BE2C (cell line): ENCODE measurements at places on chromosomes 1 and 21.

GRCh38 chr1:5997316-5997715, 5.1 kb upstream of the NPHP4 start:
- DNase-seq, result no peak

DNA sequence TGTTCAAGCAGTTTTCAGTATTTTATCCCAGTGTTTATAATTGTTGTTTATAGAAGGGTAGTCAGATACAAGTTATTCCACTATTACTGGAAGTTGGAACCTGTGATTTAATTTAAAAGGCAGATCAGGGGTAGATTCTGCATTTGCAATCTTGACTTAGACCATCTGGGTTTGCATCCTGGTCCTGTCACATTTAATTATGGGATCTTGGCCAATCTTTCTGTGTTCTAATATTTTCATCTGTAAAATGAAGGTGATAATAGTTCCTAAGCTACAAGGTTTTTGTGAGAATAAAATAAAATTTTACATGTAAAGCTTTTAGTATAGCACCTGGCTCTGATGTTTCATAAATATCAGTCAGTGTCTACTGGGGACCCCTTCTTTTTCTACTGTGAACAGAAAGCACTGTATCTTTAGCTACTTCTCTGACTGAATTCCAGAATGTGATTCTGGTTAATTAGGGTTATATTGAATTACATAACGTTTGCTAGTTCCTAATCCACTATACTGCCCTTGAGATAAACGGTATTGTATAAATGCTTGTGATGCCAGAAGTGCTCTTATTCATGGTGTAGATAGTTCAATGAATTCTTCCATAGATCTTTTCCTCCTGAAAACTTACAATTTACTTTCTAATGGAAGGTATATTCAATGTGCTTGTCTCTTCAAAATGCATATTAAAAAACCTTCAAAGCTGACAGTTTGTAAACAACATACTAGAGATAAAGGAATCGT, 131.0 kb downstream of the KCNK1 start:
- DNase-seq, result no peak

DNA sequence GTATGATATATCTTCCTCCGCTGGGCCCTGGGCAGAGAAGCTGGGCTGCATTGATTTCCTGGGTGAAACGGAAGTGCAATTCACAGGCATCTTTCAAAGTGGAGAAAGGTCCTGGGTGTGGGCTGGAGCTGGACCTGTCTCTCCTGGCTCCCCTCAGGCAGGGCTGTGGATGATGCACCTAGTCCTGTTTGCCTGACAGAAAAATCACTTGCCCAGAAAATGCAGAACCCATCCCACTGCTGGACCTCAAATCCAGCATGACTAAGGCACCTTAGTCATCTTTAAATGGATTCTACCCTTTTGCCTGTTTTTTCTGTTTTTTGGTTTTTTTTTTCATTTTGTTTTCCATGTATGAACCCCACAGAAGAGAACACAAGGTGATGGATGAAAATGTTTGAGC, 49.7 kb downstream of the MYSM1 start:
- no peak for DNase-seq

- no peak for DNase-seq
Measured at GRCh38 chr21:37032877-37033471, 26.5 kb downstream of the RIPPLY3 start.

- no peak for DNase-seq
Measured at GRCh38 chr1:83555871-83556270, 443.1 kb downstream of the TTLL7 start.

GRCh38 chr1:163652441-163652840, 330.7 kb downstream of the NUF2 start:
- no peak for DNase-seq

DNA sequence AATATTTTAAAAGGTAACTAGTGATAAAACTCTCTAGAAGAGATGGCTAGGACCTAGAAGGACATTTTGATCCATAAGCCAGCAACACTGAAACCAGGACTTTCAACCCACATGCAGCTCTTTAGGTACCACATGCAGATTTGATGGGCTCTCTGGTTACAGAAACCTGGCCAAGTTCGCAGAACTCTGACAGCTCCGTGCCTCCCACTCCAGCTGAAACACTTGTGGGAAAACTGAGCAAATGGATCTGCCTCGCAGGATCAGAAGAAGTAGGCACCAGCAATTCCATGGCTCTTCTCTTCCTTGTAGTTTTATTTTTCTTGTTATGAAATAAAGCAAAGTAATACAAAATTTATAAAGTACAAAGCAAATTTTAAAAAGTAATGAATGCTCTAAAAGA, 58.5 kb downstream of the ST6GALNAC5 start:
- no peak for DNase-seq

DNA sequence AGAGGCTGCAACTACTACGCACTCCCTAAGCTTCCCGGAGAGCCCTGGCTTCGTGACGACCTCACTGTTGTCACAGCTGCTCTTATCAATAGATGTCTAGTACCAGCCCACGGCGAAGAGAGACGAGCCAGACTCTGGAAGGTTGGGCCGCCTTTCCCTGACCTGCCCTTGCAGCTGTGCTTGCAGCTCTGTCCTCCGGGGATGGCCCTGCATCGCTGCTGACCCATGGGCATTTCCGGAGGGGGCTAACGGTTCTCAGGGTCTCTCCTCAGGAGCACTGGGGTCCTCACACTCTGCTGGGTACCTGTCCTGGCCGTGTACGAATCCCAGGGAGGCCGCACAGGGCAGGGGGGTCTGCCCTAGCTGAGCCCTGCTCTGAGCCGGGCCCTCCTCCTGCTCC, 93.8 kb upstream of the COL6A1 start:
- peak; percentile 68 for DNase-seq

DNA sequence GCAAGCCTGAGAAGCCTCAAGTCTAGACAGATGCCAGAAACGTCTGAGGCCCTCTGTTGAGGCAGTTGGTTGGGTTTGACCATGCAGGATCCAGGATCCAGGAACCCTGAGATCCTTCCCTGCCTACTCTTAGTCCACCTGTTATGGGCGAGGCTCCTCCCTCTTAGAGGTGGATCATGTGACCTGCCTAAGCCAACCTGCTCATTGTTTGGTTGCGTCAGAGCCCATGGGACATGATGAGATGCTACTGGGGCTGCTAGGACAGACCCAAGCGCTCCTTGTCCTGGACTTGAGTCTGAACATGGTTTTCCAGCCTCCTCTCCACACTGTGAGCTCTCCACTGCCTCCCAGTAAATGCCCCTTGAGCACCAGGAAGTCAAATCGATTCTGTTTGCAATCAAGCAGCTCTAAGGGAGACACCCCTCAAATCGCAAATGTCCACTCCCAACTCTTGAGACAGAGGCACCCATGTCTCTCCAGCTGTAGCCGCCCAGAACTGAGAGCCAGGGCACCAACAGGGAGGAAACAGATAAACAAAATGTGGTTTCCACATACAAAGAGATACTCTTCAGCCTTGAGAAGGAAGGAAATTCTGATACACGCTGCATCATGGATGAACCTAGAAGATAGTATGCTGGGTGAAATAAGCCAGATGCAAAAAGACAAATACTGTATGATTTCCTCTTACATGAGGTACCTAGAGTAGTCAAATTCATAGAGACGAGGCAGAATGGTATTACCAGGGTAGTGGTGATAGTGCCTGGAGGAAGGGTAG, 31.7 kb upstream of the WNT4 start:
- no peak for DNase-seq

DNA sequence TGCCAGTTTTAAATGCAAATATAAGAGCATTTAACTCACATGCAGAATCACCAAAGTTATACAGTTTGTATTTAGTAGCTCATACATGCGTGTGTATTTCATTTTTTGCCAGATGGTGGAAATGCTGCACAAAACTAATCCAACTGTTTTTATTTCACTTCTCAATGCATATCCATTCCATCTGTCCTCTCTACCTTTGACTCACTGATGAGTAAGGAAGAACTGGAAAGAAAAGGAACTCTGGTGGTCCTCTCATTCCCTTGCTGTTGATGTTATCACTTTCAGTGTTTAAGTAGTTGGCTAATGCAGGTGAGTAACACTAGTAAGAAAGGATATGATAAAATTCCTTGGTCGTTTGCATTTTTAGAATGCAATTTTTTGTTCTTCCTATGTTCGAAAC, 5.7 kb upstream of the SLC1A7 start:
- DNase-seq, result no peak

- no peak for DNase-seq
Measured at GRCh38 chr1:143680304-143680703, 291.5 kb downstream of the FAM72C start.

GRCh38 chr21:42055425-42055824, 15.7 kb upstream of the UMODL1 start:
- no peak for DNase-seq

GRCh38 chr1:214198571-214198970, 82.4 kb upstream of the SMYD2 start:
- no peak for DNase-seq

GRCh38 chr1:178529364-178530036, 16.6 kb downstream of the TEX35 start:
- no peak for DNase-seq

GRCh38 chr21:38282921-38283320, 26.1 kb downstream of the KCNJ15 start:
- no peak for DNase-seq

DNA sequence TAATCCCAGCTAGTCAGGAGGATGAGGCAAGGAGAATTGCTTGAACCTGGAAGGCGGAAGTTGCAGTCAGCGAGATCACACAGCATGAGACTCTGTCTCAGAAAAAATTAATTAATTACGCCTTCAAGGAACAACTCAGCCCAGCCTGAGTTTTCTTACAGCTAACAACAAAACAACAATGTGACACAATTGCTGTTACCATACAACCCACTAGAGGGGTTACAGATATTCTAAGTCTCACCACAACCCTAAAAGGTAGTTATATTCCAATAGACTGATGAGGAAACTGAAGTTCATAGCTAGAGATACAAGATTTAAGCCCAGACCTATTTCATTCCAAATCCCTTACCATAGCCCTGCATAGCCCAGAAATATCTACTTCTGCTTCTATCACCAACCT, 2.9 kb upstream of the LRRC8C start:
- no peak for DNase-seq

DNA sequence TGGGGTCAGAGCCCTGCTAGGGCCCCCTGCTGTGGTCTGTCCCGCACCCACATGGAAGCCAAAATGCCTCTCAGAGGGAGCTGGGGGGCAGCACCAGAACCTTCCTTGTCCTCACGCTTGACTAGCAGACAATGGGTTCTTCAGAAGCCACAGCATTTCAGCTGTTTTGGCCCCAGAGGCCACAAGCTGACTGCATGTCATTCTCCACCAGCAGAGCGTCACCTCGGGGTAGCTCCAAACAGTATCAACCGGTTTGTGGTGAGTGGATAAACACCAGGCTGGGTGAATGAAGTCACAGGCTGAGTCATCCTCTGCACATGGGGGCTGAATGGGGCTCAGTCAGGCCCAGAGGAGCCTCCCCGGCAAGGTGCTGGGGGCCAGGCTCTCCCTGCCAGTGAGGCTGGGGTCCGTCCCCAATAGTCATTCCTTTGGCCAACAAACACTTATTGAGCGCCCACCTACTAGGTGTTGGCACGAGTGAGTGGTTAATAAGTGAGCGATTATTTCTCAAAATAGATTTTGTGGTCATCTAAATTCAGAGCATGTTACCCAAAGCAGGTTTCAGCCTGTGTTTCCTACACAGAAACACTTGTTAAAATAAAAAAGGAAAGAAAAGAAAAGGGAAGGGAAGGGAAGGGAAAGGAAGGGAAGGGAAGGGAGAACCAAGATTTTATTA, 9.1 kb downstream of the OLIG1 start:
- no peak for DNase-seq

GRCh38 chr21:24423546-24423945, 1183.7 kb downstream of the MRPL39 start:
- DNase-seq, result no peak

DNA sequence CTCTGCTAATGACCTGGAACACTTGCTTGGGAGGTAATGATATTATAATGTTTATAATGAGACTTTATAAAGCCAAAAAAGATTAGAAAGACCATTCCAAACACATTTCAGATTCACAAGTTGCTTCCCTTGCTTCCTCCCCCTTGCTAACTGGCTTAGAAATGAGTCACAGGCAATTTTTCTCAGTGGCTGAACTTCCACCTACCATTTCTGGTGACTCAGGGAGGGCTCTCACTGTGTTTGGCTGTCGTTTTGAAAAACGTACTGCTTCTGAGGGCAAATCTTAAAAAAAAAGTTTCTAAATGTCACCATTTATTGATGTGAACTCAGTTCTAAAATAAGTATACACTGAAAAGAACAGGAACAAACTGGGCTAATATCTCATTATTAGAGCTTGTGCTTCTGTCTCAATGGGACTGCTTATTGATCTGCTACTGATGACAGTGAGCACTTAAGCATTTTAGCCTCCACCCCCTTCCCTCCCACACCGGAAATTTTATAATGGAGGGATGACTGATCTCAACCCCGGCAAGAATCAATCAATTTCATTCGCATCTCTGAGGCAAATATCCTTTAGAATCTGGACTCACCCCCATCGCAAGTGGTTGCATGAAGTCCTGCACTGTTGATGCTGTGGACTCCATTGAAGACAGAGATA, 278.3 kb downstream of the KCTD3 start:
- no peak for DNase-seq

GRCh38 chr1:39701049-39701439, 9.8 kb upstream of the HPCAL4 start:
- DNase-seq, result no peak

DNA sequence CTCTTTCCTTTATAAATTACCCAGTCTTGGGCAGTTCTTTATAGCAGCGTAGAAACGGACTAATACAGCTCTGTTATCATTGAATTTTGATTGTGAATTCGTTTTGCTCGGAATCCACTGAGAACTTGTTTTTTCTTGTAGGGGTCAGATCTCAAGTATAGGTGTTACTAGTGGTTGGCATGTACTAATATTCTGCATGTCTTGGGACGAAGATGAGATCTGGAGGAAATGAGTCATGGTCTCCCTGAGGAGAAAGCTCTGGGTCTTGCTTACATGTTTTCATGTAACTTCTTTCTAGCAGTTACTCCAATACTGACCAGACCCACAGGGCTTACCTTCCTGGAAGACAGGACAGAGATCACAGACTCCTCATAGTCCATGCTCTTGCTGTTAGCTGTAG, 30.3 kb downstream of the ZSCAN20 start:
- no peak for DNase-seq

- peak; percentile 30 for DNase-seq
Measured at GRCh38 chr1:203556047-203556851, 62.3 kb downstream of the OPTC start.

GRCh38 chr21:21385404-21385803, 387.2 kb downstream of the NCAM2 start:
- no peak for DNase-seq
